Activated naive CD4-positive, alpha-beta T cell treated with Interleukin-2 at 50 U/mL for 16 hours (primary cell): ENCODE measurements at places on chromosomes 12 and 14.

DNA sequence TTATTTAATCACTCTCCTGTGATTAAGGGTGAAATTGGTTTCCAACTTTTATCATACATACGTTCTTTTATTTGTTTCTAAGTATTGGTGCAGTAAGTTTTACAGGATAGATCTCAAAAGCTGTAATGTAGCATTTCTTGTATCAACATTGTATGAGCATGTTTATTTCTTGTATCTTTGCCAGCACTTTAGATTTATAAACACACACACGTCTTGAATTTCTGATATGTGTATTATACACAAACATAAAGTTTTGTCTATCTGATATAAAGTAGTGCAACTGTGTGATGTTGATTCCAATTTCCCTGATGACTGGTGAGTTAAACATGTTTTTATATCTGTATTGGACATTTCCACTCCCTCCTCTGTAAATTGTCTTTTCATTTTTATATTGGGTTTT, 134.7 kb downstream of the NOVA1 start:
- no peak for DNase-seq

DNA sequence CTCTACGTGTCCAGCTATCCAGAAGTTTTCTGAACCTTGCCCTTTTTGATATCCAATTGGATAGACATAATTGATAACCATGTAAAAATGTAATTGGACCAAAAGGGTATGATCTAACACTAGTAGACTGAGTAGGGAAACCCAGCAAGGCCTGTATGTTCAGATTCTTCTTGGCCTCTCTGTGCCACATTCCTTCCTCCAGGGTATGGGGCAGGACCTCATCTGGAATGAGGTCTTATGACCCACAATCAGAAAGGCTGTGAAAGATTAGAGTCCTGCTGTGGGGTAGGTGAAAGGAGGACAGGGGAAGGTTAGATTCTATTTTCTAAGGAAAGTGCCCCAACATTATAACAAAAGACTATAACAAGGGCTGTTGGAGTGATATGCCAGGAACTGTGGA, 51.3 kb upstream of the A2ML1 start:
- no peak for DNase-seq

GRCh38 chr12:55935738-55936151, 4.8 kb downstream of the DGKA start:
- DNase-seq: peak; percentile 59

GRCh38 chr14:98140862-98141530, 1131.0 kb downstream of the BCL11B start:
- DNase-seq: no peak

- DNase-seq: no peak
Measured at GRCh38 chr14:97946641-97947040, 1149.5 kb downstream of the VRK1 start.

- no peak for DNase-seq
Measured at GRCh38 chr14:54425068-54425467, 16.1 kb downstream of the CNIH1 start.

DNA sequence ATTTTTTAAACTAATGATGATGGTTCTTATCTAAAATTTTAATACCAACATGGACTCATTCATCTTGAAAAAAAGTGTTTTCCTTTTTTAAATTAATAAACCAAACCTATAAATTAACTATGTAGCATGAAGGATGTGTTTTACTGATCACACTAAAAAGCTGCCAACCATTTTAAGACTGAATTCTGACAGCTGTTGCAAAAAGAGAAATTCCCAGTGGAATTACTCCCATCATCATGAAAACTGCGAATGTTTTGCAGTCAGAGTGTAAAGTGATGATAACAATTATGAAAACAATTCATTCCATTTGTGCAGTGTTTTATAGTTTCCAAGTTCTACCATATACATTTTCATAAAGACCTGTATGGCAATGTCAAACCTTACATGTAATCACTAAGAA, 232.8 kb downstream of the SLC2A13 start:
- DNase-seq: no peak

DNA sequence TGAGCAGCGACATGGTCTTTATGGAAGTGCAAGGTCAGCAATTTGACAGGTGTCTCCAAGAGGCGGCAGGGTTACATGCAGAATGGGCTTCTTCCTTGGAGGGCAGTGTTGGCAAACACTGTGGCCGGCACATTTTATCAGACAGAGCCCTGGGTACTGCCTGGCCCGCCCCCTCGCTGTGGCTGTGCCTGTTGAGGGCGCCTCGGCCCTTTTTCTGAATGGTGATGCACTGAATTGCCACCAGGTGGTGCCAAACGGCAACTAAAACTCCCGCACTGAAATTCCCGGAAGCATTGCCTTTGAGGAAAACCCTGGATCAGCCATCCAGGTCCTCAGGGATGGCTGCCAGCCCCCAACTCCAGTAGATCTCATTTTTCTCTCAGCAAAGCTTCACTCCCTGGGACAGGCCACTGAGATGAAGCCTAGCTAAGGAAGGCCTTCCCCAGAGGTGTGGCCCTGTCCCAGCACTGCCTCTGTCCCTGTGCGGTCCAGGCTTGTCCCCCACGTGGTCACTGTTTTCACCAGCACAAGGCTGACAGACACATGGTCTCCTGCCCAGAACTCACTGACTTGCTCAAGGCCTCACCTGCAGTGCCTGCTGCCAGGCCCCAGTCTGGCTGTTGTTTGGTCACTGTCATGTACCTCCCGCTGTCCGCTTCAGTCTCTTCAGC, 73.6 kb downstream of the TESC start:
- DNase-seq: peak; percentile 43

DNA sequence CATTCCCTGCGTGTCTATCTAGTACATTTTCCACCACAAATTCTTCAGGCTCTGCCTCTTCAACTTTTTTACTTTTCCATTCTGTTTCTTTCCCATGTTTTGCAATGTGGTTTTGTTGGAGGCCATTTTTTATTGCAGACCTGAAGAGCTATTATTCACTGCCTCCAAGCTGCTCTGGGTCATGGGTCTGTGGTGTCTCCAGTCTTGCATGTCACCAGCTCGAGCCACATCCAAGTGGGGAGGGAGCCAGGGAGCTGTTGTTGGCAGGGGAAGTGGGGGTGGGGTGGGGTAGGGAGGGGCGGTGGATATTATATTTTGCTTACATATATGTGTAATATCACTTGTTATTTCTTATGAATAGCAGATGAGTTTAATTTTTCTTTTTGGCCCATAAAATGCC, 69.1 kb downstream of the VEZT start:
- DNase-seq: no peak

GRCh38 chr12:76878099-76878898, 520 bp downstream of the CSRP2 start:
- peak; percentile 6 for DNase-seq

GRCh38 chr14:105154476-105154871, 14.1 kb downstream of the JAG2 start:
- no peak for DNase-seq

DNA sequence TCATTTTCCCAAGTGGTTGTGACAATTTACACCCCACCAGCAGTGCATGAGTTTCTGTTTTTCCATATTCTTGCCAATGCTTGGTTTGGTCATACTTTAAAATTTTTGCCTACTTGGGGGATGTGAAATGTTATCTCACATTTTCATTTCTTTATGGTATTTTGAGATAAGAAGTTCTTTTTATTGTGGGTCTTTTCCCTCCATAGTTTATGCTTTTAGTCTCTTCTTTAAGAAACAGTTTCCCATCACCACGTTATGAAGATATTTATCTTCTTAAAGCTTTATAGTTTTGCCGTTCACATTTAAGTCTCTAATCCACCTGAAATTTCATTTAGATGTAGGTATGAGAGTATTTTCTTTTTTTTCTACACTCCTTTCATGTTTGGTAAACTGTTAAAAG, 95.7 kb downstream of the PPM1A start:
- no peak for DNase-seq

- no peak for DNase-seq
Measured at GRCh38 chr12:93103154-93103553, 174.1 kb upstream of the EEA1 start.

DNA sequence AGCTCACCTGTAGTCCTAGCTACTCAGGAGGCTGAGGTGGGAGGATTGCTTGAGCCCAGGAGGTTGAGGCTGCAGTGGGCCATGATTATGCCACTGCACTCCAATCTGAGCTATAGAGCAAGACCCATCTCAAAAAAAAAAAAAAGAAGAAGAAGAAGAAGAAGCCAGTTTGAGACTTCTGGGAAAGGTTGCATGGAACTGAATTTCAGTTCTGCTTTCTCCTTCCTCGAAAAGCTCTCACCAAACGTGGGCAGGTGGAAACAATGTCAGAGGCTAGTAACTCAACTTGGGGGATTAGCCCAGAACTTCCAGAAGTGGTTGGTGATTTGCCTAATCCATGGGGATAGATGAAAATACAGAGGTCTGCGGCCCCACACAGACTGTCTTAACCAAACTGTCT, 18.7 kb downstream of the FLVCR2 start:
- DNase-seq: no peak

DNA sequence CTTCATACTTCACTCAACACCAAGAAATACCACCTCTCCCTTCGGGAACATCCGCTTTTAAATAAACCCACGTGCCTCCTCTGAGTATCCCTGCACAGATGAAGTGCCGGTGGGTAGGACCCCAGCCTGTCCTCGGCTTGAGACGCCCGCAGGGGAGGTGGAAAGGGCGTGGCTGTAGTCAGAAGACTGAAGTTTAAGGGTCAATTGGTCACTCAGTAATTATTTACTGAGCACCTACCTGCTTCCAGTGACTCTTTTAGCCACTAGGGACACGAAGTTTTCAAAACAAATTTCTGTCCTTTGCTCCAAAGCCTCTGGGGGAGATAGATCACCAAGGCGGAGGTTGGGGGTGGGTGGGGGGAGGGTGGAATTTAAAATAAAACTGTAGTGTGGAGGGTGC, 309.4 kb downstream of the VRK1 start:
- no peak for DNase-seq

GRCh38 chr14:56339855-56340701, 221.9 kb downstream of the PELI2 start:
- peak; percentile 49 for DNase-seq

DNA sequence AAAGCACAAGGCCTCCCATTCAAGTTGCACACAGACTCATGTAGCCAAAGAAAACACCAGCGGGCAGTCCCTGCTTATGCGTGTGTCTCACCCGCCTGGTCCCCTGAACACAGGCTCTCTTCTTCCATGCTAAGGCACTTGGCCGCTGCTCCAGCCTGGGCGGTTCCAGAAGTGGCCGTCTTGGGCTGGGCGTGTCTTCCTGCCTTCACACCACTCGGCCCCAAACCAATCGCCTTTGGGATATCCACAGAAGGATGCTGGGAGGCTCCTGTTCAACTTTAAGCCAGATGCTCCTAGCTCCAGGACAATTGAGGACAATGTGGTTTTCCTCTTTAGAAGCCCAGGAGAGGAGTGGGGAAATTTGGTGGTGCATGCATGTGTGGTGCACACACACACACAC, 2.2 kb downstream of the SCARB1 start:
- no peak for DNase-seq

GRCh38 chr14:65226824-65227604, 124.7 kb upstream of the MAX start:
- no peak for DNase-seq

GRCh38 chr12:65808580-65808979, 15.7 kb upstream of the HMGA2 start:
- DNase-seq: no peak

GRCh38 chr14:23572836-23573235, 5.2 kb upstream of the AP1G2 start:
- DNase-seq: no peak

- DNase-seq: no peak
Measured at GRCh38 chr14:47626151-47627035, 49.0 kb downstream of the MDGA2 start.

DNA sequence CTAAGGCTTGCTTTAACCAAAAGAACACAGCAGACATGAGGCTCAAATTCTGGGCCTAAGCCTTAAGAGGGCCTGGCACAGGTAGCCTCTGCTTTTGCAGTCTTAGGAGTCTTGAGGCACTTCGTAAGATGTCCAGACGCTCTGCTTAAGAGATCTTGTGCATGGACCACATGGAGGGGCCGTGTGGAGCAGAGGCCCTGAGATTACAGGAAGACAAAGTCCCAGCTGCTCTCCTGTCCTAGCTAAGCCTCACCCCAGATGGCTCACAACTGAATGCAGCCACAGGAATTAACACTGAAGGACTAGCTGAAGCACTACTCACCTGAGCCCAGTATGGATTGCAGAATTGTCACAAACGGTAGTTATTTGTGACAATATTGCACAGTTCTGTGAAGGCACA, 446.0 kb downstream of the PDZRN4 start:
- DNase-seq: no peak

- DNase-seq: no peak
Measured at GRCh38 chr12:93708952-93709351, 31.8 kb downstream of the CRADD start.

DNA sequence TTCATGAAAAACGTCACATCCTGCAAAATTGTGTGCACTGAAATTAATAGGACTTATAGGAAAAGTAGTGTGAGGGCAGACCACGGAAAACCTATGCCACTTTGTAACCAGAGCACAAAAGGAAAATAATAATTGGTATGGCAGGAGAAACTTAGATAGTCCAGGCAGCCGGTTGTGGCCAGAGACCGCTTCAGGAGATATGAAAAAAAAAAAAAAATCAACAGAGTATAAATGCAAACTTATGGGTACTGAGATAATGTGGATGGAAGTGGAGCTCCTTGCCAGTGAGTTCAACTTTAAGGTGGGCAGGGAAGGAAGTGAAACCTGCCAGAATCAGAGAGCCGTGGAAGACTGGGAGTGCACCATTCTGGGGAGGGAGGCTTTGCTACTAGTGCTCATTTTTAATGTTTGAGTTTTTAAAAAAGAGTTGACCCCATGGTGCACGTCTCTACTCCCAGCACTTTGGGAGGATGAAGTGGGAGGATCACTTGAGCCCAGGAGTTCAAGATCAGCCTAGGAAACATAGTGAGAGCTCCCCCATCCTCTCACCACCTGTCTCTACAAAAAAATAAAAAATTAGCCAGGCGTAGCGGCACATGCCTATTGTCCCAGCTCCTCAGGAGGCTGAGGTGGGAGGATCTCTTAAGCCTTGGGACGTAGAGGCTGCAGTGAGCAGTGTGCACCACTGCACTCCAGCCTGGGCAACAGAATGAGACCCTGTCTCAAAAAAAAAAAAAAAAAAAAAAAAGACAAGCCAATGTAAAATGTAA, 34.3 kb upstream of the METAP2 start:
- no peak for DNase-seq

- no peak for DNase-seq
Measured at GRCh38 chr14:105531894-105532623, 5.7 kb downstream of the TMEM121 start.

GRCh38 chr14:66045572-66046021, 440.6 kb upstream of the CCDC196 start:
- DNase-seq: no peak

- no peak for DNase-seq
Measured at GRCh38 chr12:94111302-94111701, 37.1 kb upstream of the PLXNC1 start.

- no peak for DNase-seq
Measured at GRCh38 chr12:13451776-13452175, 255.2 kb downstream of the EMP1 start.

GRCh38 chr12:6869049-6870021, 2.0 kb downstream of the TPI1 start:
- DNase-seq: peak; percentile 87
